Right forelimb (tissue), 1 donor: ENCODE measurements at places on chromosomes 6 and 20.

- DNase-seq = no peak
Measured at GRCh38 chr6:158009935-158010585, 28.4 kb downstream of the SYNJ2 start.

DNA sequence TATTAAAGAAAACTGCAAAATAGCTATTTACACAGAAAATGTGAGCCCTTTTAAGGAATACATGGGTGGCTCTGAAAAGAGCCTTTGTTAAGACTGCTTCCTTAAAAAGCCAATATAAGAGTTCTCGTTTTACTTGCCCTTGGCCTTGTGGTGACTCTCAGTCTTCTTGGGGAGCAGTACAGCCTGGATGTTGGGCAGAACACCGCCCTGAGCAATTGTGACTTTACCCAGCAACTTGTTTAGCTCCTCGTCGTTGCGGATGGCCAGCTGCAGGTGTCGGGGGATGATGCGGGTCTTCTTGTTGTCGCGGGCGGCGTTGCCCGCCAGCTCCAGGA, 111.5 kb downstream of the HFE start:
- DNase-seq = no peak

GRCh38 chr6:104957301-104958177, 632 bp downstream of the LIN28B start:
- DNase-seq = no peak

DNA sequence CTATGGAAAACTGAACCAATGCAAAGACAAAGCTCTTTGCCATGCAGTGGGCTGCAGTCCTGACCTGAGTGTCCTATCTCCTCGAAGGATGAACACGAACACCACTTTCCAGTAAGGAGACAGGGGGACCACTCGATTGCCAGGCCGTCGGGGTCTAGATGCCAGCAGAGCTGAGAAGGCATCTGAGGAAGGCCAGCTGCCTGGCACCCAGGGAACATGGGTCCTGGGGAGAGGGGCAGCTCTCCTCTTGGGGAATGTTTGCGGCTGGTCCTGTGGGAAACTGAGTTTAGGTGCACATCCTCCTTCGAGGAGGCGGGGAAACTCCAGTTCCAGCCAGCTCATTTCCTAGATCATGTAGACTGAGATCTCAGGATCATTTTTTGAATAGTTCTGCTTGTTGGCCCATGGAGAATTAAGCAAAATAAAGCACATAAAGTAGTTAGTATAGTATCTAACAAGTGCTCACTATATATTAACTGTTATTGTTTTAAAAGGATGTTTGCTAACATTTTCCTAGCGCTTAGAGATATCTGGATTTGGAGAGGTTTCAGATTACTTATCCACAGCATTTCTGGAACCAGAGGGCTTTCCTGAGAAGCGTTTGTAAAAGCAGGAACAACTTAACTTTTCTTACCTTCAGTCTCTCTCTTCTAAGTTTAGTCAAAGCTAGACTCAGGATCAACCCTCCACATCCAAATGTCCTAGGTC, 225.3 kb upstream of the FOXQ1 start:
- DNase-seq = no peak

DNA sequence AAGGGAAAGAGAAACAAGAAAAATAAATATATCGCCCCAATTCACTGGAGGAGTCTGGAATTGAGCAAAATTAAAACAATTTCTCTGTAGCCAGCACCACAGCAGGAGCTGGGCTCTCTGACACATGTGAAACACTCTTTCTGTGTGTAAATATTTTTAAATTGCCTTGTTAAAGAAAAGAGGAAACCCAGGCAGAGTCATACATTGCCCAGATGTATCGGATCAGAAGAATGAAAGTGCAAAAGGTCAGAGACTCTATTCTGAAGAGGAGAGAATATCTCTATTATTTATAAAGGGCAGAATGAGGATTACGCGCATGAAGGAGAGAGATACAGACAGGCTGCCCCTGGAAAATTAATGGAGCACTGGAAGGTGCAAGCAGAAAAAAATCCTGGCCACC, 127.0 kb upstream of the MAN1A1 start:
- DNase-seq = no peak

DNA sequence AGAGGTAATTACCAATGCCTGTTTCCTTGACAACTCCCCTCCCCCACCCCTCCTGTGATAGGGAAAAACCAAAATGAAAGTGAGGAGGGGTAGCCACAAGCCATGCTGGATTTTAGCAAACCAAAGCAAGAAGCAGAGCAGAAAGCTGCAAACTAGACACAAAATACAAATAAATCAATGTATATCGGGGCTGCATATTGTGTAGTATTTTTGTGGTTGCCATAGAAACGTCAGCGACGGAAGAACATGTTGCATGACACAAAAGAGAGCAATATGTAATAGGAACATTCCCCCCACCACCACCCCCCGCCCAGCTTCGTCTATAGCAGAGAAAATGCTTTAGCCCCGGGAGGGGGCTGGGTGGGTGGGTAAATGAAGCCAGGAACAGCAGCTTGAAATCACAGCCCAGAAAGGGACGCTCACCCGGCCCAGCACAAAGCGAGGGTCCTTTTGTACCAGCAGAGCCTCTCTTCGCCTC, 548 bp downstream of the AGPAT4 start:
- peak; percentile 78 for DNase-seq

GRCh38 chr6:15301179-15302006, 55.5 kb downstream of the JARID2 start:
- no peak for DNase-seq
